ENCODE measurements at places on chromosomes 12 and 14. TPM values are rescaled to one million over a fixed set of nuclear protein-coding genes. Genes with fewer than 3 reads are reported as not detected.

Gene MON2
- total RNA-seq, result 87.2 TPM

Gene FAM90A1
- total RNA-seq, result 0.33 TPM

Gene FOXM1
- not detected for total RNA-seq

Gene KLHDC1
- total RNA-seq, result 13.4 TPM

Gene NEDD8
- total RNA-seq, result 106 TPM

Gene REC8
- total RNA-seq, result 3.1 TPM

Gene WNT5B
- total RNA-seq, result 0.82 TPM

Gene STX2
- 35.9 TPM for total RNA-seq

Gene LRP1-AS
- not detected for total RNA-seq

Gene PIK3C2G
- total RNA-seq, result 0.22 TPM

Gene LTBR
- 81.0 TPM for total RNA-seq

Gene METTL17
- total RNA-seq, result 67.5 TPM

Gene TTC6
- not detected for total RNA-seq

Data from subcutaneous adipose tissue (tissue), 4 donors.